Fibroblast of pulmonary artery (primary cell): ENCODE measurements at places on chromosomes 3 and 15.

- DNase-seq: no peak
These were observed 71.4 kb downstream of the KLF13 start for GRCh38 chr15:31397851-31398661.

DNA sequence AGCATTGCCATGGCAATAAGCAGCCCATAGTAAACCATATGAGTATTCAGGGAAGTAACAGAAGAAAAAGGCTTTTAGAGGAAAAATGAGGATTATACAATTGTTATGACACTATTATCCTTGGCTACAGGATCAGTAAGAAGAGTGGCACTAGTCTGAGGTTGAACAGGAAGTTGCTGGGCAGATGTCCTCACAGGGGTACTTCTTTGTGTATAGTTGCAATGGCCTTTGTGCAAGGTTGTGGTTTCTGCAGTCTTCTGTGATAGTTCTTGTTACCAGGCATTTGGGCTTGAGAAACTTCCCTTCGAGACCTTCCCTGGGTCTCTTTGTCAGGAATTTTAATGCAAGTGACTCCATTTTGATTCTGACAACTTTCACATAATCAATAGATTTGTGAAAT, 100.6 kb upstream of the ATP11B start:
- no peak for DNase-seq

DNA sequence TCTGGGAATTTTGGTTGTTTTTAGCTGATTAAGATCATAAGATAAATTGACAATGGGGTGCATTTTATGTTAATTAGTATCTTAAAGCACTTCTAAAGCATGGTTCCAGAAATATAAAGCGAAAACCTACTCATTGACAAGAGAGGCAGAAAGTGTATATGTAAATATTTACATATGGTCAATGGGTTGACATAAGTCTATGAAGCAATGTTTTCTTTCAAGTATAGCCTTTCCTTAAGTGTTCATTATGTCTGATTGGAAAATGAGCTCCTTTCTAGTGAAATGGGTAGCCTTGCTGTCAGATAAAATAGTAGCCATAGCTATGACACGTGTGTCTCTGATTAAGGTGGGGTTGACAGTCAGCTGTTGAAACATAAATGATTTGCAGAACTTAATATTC, 365.2 kb upstream of the AGTR1 start:
- DNase-seq: no peak

DNA sequence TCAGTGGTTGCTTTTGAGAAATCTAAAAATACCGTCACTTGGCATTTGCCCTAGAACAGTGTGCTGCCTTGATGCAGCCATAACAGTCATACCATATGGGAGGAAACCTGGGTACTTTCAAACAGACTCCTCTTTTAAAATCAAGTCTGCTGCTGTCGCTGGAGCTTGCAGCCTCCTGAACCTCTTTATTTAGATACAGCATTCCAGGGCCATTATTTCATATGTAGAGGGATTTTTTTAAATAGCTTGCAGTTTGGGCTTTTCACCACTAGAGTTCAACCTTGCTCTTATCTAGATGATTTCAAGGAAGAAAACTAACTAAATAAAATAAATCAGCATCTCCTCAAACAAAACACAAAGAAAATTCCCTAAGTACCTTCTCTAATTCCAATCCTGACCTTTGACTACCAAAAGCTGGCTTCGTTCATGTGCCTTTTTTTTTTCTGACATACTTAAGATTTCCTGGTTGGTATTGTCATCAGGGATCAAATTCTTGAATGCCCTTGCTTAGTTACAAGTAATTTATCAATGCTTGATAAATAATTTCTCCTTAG, 111.6 kb downstream of the KBTBD8 start:
- DNase-seq: peak; percentile 79

- peak; percentile 75 for DNase-seq
These were observed 213.0 kb upstream of the FEZF2 start for GRCh38 chr3:62586356-62586755.

DNA sequence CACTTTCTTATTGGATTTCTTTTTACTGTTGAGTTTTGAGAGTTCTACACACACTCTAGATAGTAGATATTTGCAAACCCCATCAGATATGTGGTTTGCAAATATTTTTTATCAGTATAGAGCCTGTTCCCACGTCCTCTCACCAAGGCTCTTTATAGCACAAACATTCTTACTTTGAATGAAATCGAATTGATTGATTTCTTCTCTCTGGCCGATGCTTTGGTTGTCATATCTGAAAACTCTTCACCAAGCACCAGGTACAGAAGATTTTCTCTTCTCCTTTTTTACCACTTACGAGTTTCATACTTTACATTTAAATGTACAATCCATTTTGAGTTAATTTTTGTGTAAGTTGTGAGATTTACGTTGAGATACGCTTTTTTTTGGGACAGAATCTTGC, 163.4 kb downstream of the PTPRG start:
- DNase-seq: no peak

DNA sequence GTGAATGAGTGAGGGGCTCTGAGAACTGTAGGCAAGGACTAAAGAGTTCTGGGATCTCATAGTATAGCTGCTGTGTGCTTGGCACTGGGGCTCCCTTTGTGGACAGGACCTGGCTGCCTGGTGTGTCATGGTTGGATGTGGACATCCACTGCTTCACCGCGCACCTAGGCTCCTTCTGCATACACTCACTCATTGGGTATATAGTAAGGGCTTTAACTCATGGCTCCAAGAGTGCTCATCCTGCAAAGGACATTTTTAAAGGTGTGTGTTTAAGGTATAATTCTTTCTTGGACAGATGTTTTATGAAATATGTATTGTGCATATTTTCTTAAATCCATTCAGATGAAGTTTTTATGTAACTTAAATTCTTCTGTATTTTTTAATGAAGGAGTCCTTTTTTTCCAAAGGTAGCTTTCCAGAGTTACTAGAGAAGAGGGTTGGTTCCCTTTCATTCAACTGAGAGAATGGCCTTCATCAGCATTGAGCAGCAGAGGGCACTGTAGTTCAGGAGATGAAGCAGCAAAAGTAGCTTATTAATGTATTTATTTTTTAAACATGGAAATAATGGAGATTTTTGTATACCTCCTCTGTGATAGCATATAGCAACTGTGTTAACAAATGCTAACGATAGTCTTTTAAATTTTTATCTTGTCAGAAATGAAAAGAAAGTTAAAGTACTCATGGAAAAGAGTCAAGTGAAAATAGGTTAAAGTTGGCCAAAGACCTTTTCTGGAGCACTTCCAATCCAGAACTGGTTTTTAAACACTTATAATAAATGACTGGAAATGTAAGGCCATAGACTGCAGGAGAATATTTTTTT, 25.2 kb downstream of the OXNAD1 start:
- peak; percentile 77 for DNase-seq

DNA sequence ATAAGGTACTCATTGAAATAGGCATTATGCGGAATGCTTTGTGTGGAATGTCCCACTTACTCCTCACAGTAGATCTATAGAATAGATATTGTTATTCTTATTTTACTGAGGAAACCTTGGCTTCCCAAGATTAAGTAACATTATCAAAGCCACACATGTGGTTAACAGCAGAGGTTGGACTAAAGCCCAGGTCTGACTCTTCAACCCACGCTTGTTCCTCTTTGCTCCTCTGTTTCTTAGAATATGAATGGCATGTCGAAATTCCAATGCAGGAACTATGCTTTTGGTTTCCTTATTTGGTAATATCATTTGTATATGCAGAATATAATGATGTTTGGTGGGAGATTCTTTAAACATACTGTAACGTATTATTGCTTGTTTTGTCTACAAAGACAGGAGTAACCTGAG, 818.8 kb upstream of the LMCD1 start:
- DNase-seq: peak; percentile 99

- peak; percentile 46 for DNase-seq
These were observed 39.9 kb upstream of the LRTM1 start for GRCh38 chr3:54967731-54968161.

DNA sequence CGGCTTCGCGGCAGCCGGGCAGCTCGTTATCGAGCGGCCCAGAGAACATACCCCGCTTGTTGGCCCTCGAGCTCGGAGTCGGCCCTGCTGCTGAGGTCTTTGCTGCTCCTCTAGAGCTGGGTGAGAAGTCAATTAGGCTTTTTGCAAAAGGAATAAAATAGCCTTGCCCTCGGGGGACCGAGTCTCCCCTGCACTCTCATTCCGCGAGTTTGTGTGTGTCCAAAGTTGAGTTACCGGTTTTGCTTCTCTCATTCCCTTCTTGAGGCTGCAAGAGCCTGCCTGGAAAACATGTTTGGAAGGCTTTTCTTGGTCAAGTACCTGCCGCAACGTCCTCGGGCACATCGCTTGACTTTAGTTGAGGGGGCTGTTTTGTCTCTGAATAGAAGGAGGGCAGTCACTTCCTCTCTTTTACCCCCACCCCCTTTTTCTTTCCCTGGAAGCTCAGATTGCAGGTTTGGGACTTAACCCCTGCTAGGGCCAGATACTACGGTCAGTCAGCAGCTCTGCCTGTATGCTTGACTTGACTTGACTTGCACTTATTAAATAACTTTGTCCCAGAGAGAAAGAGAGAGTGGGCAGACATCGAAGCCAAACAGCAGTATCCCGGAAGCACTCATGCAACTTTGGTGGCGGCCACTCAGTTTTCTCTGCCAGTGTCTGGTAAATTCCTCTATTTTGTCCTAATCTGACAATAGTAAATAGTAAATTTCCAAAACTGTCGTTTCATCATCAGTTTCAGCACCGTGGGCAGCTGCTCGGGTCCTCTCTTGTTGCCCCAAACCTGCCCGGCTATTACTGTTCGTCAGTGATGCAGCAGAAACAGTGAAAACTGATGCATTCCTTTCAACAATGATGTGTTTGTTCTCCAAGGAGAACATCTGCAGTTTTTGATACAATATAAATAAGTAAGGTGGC, 609 bp downstream of the RNF13 start:
- peak; percentile 53 for DNase-seq

DNA sequence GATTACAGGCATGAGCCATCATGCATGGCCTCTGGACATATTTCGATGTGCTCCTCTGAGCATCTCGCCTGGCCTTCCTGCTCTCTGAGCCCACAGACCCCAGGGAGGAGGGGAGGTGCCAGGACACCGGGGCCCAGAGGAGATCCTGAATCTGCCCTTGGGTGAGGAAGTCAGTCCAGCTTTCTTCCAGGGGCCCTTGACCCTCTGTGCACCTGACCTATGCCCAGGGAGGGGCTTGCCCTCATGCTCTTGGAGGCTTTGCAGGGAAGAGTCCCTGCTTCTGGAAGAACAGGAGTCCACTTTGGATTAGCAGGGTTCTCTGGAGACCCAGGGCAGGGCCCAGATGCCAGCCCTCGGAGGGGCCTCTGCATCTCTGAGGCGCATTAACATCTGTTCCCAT, 1.4 kb downstream of the ACSBG1 start:
- DNase-seq: no peak

GRCh38 chr3:70277304-70277703, 35.1 kb downstream of the MDFIC2 start:
- DNase-seq: no peak

- no peak for DNase-seq
These were observed 112.8 kb downstream of the NSUN3 start for GRCh38 chr3:94175677-94176076.

- DNase-seq: peak; percentile 93
These were observed 185.9 kb downstream of the ERC2 start for GRCh38 chr3:56282341-56282740.

GRCh38 chr15:78943692-78944091, 1.2 kb downstream of the CTSH start:
- DNase-seq: no peak

DNA sequence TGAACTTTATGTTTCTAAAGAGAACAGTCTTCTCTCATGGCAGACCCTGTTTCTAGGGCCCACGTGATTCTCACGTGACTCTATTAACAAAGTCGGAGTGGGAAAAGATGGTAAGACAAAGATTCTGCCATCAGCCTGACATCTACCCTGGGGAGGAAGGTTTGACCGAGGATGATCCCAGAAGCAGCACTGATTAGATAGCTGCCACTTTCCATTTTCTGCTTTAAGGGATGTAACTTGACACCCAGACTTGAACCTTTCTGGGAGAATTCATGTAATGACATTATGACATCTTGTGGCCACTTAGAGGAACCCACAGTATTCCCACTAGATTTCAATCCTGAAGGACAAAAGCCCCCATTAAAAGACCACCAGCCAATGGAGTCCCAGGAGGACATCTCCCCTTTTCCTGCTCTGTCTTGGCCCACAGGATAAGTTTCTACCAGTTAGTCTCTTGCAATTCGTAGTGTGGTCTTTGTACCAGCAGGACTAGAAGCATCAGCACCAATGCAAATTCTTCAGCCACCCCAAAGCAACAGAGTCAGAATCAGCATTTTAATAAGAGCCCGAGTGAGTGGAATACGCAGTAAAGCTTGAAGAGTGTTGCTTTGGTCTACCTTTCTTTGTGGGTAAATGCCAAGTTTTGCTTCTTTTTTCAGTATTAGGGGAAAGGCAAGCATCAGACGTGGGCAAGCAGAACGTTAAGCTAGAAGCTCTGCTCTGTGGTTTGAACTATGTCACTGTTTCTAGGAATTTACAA, 480.5 kb upstream of the PROK2 start:
- peak; percentile 57 for DNase-seq

DNA sequence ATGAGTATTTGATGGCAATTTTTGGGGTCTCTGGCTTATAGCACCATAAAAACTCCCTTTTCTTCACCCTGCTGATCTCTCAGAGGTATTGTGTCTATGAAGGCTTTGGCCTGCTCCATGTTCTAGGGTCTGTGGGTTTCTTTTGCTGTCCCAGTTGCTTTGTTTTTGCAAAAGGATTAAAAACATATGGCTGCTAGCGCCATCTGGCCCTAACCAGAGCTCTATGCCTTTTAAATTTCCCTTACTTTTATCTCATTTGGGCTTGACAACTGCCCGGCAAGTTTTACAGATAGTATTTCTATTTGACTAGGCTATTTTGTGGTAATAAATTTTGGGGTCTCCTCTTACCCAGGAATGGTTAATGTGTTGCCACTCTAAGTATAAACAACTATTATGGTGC, 6.4 kb upstream of the GHRL start:
- DNase-seq: no peak

- no peak for DNase-seq
These were observed 594.0 kb upstream of the CCDC54 start for GRCh38 chr3:106783231-106783630.

DNA sequence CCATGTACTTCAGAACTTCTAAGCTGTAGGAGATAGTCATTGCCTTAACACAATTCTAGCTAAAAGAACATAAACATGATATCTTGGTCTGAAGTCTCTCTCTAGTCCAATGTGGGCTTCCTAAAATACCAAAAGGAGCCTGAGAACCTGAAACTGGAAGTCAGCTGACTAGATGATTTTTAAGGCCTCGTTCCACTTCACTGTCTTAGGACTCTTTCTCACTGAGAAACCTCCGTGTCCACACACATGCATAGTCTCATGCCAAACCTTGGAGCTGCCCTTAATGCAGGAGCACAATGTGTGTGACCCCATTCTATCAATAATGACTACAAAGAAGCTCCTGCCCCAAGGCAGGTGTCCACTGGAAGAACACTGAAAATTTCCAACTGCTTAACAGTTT, 87.7 kb downstream of the ETFA start:
- DNase-seq: no peak

GRCh38 chr3:134373271-134374104, 759 bp downstream of the AMOTL2 start:
- peak; percentile 95 for DNase-seq

DNA sequence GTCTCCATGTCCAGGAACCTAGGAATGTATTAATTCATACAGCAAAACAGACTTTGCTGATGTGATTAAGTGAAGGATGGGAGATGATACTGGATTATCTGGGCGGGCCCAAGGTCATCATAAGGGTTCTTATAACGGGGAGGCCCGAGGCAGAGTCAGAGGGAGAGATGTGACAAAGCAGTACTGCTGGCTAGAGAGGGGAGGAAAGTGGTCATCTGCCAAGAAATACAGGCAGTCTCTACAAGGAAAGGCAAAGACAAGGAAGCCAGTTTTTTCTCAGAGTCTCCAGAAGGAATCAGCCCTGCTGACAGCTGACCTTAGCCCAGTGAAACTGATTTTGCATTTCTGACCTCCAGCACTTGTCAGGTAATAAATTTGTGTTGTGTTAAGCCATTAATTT, 66.2 kb upstream of the CORO2B start:
- peak; percentile 39 for DNase-seq
